ENCODE measurements at places on chromosomes 1 and 21.

DNA sequence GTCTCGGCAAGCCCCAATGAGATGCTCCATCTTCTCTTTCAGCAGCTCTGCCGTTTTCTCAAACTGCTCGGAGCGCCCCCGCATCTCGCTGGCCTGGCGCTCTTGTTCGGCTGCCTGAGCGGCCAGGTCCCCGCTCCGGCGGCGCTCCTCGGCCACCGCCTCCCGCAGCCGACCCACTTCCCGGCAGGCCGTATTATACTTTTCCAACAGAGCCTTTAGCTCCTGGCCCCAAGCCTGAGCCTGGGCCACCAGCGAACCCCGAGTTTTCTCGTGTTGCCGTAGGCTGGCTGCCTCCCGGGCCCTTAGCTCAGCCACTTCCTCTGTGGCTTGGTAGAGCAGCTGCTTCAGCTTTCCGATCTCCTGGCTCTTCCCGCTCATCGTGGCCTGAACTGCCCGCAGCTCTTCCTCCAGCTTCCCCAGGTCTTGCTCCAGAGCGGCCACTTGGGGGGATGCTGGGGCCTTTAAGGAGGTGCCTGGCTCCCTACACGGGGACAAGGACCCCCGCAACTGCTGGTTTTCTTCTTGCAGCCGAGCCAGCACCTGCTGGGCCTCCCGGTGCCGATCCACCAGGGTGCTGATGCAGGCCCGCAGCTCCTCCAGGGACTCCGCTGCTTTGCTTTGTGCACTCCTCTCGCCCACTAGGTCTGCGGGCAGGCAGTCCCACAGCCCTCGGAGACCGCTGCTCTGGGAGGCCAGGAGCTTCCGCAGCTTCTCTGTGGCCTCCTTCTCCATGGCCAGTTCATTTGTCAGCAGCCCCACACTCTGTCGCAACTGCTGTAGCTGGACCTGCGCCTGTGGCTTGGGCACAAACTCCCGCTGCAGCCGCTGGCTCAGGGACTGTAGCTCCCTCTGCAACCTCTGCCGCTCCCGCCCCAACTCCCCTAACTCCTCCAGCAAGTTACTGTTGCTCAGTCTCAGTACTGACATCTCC, 13.4 kb upstream of the PIAS3 start:
- no peak for DNase-seq

GRCh38 chr1:152539901-152540300, 25.6 kb downstream of the CRCT1 start:
- DNase-seq = no peak

- DNase-seq = no peak
These were observed 131.1 kb downstream of the PTPN14 start for GRCh38 chr1:214420341-214420740.

GRCh38 chr1:248913933-248914332, 7.9 kb downstream of the PGBD2 start:
- DNase-seq = no peak

GRCh38 chr1:44705470-44705869, 25.5 kb downstream of the RNU5D-1 start:
- no peak for DNase-seq

GRCh38 chr21:42567214-42567555, 53.5 kb downstream of the SLC37A1 start:
- DNase-seq = no peak

- DNase-seq = no peak
These were observed 34.5 kb downstream of the MAN1C1 start for GRCh38 chr1:25651036-25651640.

DNA sequence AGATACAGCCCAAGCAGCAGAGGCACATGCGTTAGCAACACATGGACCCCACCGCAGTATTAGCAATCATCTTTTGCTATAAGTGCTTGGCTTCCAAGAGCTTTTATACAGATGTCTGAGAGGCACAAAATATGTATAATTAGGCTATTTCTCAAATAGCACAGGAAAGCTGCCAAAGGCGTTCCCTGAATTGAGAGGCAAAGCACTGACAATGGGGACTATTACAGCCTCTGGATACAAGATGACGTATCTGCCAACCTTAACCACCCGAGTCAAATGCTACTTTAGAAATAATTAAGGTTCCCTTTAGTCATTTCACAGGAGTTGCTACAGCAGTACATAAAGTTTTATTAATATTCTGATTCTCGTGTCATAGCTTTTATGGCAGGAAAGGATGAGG, 6.4 kb downstream of the STMN1 start:
- no peak for DNase-seq

- DNase-seq = no peak
These were observed 12.9 kb downstream of the RNU5D-1 start for GRCh38 chr1:44718091-44718490.

DNA sequence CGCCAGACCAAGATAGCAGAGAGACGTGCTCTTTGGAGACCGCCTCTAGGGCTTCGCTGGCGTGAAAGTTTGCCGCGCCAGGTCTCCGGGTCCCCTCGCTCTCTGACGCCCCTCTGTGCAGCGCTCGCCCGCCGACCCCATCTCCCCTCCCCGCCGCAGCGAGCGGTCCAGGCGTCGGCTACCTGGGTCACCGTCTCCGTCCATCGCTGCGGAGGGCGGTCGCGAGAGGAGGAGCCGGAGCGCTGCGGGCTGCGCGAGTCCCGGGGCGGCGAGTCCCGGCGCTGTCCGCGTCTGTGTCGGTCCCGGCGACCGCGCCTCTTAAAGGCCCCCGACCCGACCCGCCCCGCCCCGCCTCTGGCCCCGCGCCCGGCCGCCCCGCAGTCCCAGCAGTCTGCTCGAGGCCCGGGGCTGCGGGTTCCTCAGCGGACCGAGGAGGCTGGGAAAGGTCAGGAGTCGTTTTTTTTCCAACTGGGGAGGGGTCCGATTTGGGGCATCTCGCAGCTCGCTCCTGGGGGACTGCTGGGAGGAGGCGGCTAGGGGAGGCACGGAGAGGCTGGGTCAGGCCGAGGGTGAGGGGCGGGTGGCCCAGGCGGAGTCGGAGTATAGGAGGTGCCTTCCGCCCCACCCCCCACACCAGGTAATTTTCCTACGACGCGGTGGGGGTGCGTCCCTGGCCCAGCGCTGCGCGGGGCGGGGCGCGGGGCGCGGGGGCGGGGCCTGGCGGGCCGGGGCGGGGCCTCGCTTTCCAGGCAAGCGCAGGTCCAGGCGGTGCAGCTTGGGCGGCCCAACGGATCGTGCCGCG, at the start of the genes FBXO2 and FBXO44:
Gene FBXO2 (minus strand): TSS at position 293 of the 802 bp plus-strand sequence. CDS start 89 bp downstream, at position 204.
Gene FBXO44 (plus strand): TSS at position 741 of the 802 bp plus-strand sequence. CDS start 959 bp downstream, outside the sequence.
- peak; percentile 63 for DNase-seq

DNA sequence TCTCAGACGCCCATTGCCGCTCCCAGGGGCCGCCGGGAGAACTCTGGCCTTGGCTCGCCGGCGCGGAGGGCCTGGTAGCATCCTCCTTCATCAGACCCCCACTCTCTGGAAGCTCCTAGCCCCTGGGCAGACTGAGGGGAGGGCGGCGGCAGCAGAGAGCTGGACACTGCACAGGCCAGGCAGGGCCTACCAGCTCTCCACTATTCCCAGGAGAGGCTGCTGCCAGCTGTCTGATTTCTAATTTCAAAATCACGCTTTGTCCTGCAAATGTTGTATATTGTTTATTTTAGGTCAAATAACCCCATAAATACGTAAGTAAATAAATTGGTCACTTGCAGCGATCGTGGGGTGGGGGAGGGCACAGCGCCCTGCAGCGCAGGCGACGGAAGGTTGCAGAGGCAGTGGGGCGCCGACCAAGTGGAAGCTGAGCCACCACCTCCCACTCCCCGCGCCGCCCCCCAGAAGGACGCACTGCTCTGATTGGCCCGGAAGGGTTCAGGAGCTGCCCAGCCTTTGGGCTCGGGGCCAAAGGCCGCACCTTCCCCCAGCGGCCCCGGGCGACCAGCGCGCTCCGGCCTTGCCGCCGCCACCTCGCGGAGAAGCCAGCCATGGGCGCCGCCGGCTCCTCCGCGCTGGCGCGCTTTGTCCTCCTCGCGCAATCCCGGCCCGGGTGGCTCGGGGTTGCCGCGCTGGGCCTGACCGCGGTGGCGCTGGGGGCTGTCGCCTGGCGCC, at the start of gene MTARC1:
Gene MTARC1 (plus strand): TSS at position 577 of the 732 bp plus-strand sequence. CDS start 32 bp downstream, at position 609.
- DNase-seq = no peak

- DNase-seq = no peak
These were observed 74.3 kb downstream of the SDC3 start for GRCh38 chr1:30834253-30834652.

DNA sequence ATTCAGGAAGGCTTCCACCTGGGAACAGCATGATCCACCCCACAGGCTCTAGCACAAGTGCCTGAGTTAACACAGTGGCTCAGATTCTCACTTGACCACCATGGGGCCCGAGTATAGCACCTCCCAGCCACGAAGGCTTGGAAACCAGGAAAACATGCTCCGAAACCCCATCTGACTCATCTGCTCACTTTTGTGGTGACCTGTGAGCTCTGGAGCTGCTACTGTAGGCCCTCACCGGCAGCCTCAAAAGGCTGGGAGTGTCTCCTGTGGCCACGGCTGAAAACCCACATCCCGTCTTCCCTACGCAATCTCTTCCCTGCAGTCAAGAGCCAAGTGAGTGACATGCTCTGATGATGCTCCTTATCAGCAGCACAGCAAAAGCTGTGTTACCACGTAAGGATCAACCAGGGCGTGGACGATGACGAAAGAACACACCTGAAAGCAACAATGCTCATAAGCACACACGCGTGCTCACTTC, 81.4 kb downstream of the TGFBR3 start:
- peak; percentile 49 for DNase-seq

GRCh38 chr1:161781995-161782394, 15.9 kb downstream of the ATF6 start:
- DNase-seq = no peak

DNA sequence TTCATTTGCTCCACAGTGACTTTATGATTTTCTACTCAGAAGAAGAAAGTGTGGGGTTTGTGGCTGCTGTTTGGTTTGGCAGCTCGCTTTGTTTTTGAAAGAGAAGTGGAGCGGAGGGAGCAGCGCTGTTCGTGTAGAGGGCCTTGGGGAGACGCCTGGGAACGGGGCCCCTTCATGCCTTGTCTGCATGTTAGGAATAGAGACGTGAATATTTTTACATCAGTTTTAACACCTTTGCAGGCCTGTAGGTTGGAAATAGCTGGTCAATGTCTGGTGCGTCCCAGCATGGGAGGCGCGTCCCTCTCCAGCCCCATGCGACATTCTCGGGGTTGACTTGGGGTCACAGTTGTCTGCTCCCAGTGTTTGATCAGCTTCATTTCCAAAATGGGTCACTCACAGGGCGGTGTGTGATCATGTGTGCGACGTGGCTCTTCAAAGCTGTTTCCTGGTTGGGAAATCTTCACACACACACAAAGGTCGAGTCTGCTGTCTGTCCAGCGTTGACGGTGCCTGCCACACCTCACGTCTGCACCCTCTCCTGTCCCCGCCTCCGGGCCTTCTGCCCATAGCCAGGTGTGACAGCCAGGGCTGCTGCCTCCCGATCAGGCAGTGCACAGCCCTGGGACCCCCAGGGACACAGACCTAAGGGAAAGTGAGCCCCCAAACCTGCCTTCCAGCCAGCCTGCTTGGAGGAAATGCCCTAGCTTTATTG, 149.2 kb downstream of the PSMG1 start:
- DNase-seq = no peak

- no peak for DNase-seq
These were observed 462.3 kb upstream of the NFIA start for GRCh38 chr1:60620087-60620486.

- DNase-seq = no peak
These were observed 186.8 kb upstream of the RGS18 start for GRCh38 chr1:191971447-191971846.

- DNase-seq = no peak
These were observed 91.6 kb downstream of the GALNT2 start for GRCh38 chr1:230158415-230159291.

DNA sequence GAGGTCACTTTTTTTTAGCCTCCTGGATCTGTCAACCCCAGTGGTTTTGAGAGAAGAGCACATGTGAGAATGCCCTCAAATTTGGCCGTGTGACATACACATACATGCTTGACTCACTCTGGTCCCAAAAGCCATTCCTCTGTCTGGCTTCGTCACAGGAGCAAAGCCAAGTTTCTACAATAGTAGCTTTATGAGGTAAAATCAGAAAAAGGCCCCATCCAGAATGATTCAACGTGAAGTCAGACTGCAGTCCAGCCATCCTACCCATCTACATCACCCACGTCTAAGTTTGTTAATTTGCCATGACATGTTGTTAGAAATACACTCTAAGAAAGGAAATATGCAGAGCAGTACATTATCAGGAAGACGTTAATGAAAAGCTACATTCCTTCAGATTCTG, 245.2 kb downstream of the SDCCAG8 start:
- DNase-seq = no peak

DNA sequence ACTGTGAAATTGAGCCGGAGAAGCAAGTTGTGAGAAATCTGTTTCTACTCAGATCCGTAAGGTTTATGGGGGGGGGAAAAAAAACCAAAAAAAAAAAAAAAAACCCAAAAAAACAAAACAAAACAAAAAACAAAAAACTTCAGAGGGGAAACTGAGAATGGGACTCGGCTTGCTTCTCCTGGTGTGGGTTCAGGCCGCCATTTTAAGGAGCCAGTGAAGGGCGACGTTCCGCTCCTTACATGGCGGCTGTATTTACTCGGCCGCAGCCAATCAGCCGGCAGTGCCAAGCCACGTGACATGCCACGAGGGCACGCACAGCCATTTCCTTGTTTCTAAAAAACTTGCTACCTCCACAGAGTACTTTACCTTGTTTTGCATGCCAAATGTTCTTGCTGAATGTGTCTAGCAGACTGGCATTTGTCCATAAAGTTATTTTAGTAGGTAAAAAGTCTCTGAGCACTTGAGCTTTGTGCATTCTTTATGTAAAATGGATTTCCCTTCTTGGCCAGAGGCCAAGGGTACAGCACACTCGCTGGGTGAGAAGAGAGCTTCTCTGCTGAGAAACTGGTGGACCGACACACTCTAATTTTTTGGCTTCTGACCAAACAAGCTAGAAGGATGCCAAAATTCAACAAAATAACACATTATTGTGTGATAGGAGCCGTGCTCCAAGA, 101.8 kb downstream of the NFIA start:
- no peak for DNase-seq

- no peak for DNase-seq
These were observed 72.8 kb upstream of the EFHD2 start for GRCh38 chr1:15336866-15337265.

GRCh38 chr1:176225911-176226310, 18.8 kb upstream of the COP1 start:
- no peak for DNase-seq

- DNase-seq = no peak
These were observed 12.4 kb downstream of the NEXN start for GRCh38 chr1:77900687-77901293.

DNA sequence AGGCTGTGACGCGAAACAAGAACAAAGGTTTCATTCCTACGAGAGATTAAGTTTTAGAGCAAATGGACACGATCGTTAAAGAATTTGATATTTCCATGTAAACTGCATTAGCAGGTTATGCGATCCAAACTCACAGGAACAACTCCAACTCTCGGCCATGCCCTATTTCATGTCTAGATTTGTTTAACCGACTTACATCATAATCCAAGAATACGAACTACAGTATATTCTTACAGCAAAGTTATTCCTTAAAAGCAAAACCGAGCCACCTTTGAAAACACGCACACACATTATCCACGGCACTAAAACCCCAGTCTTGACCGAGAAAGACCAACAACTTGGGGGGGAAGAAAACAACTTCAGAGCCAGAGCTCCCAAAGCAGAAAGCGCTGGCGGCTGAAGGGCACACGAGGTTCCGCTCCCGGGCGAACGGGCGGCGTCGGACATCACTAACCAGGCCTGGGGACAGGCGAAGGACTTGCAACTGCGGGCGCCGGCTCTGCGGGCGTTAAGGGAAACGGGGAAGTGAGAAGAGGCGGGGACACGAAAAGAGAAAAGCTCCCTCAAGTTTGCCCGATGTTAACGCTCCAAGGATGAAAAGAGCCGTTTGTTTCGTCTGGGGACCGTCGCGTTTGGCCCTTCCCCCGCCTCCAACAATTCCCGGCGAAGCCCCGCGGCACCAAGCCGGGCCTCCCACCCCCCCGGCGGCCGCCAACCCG, 690 bp downstream of the B3GALNT2 start:
- no peak for DNase-seq

Data from stimulated activated CD4-positive, alpha-beta T cell treated with anti-CD3 and anti-CD28 coated beads, TNF-alpha, amount 100 ng/mL, for 1 hour (primary cell).